ENCODE measurements at places on chromosomes 5 and 9.
A peak's percentile ranks its signal among the peaks of the same experiment; 100 is the strongest.

DNA sequence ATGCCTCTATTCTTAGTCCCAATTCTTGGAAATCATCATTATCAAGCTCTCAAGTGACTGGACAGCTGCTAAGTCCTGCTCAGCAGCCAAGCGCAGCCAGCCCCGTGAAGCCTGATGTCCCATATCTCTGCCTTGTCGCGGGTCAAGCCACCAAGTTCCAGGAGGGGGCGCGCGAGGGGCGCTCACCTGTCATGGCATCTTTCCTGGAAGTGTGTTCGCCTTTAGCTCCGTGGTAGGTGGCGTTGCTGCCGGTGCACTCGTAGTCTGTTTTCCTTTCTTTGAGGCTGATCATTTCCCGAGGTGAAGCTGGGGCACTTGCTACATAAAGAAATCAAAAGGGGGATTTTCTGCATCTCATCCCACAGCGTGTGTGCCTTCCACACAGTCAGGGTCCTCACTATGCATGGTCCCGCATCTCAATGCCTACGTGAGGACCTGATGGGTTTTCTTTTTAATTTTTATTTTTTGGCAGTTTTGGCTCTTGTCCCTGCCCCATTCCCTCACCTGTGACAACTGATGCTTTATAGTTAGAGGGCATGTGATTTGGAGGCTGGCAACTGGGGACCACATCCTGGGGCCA is 227.0 kb upstream of the DAP start:
- DNase-seq: no peak

DNA sequence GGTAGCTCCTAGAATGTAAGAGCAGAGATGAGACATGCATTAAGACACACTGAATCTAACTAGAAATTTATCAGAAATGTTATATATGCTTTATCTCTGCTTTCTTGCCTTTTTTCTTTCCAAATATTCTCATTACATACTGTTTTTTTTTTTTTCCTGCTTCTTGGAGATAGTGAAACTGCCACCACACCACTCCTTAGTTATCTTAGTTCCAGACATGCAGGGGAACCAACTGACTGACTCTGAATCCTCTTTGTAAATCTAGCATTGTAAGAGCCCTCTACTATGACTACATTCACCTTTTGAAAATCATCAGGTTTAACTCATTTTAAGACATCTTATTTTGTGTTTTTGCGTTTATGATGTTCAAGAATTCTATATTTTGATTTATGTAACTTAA is 181.3 kb upstream of the ST8SIA4 start:
- no peak for DNase-seq

DNA sequence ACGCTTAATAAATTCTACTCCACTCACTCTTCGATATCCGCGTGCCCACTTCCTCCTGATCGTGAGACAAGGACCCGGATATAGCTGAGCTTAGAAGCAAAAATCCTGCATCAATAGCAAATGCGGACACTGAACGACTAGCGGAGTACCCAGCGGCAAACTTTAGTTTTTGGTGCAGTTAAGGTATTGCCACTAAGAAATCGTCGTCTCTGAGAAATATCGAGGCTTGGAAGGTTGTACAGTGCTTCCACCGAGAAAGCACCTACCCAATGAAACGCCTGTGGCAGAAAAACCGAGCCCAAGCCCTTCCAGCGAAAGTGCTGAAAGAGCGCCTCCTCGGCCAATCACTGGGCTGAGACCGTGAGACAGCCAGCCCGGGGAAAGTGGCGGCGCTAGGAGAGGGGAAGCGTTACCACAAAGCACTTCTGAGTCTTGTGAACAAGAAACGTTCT is 32.2 kb downstream of the ANXA2R start:
- peak; percentile 72 for DNase-seq

DNA sequence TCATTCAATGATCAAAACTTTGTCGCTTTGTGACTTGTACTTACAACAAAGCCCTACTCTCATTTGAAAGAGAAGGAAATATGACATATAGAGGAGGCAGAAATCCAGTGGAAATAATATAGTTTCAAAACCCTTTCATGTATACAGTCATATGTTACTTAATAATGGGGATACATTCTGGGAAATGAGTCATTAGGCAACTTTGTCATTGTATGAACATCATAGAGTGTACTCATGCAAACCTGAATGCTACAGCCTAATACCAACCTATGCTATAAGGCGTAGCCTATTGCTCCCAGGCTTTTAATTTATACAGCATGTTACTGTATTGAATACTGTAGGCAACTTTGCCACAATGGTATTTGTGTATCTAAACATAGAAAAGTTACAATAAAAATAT is 69.0 kb upstream of the SMC2 start:
- DNase-seq: no peak

- peak; percentile 83 for DNase-seq
Measured at GRCh38 chr5:39648848-39649227, 224.1 kb upstream of the DAB2 start.

- DNase-seq: no peak
Measured at GRCh38 chr5:139831624-139832023, 36.0 kb downstream of the PSD2 start.

DNA sequence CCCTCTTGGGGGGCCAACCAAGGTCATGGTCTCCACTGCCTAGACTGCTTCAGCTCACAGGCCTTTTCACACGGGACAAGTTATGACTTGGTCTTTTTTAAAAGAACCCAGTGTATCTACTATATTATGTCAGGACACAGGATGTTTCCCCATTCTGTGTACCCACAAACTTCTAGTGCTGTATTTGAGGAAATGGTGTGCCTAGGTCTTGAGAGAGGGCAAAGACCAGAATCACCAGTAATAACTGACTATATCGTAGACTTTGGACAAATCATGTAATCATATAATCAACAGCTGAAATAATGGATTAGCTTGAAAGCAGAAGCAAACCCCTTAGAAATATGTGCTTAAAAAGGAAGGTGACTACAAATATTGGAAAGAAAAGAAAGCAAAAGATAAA is 133.3 kb downstream of the ARL15 start:
- DNase-seq: no peak

GRCh38 chr5:135560858-135561257 is 17.9 kb downstream of the CXCL14 start:
- DNase-seq: peak; percentile 84

GRCh38 chr5:143037071-143037470 is 266.9 kb downstream of the ARHGAP26 start:
- DNase-seq: peak; percentile 81

DNA sequence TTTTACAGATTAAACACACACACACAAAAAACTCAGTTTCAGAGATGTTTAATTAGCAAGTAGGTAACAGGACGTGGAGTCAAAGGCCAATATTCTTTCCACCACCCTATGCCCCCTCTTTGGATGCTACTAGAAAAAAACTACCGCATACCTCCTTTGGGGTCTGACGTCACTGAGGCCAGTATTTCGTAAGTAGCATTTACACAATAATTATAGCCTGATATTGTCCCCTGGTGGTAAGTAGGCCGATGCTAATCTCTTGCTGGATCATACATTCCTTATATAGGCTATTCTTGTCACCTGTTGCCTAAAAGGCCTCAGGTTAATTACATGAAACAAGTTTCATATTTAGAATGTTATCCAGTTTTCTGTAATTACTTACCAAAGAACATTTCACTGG is 21.0 kb upstream of the SMARCA2 start:
- DNase-seq: no peak

DNA sequence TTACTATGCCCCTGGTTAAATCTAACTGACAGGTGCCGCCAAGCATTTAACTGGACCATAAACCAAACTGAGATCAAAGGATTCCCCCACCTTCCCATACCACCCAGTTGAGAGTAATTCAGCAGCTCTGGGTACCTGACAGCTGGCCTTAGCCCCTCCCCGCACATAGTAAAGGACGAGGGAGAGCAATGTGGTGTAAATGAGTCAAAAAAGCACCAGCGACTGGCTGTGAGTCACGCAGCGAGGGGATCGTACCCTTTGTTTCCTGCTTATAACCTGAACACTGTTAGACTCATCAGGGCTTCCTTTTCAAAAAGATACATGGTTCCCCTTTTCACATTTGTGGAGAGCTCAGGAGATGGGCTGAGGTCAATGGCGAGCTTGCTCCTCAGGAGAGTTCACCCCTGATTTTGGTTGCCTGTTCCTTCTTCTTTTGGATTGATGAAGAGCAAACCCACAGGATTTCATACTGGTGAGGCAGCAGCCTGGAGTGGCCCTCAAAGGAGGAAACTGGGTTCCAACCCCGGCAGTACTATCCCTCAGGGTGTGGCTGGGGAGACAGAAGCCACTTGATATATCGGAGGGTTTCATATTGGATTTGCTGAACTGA is 71.5 kb downstream of the ANKRD33B start:
- peak; percentile 91 for DNase-seq

GRCh38 chr9:37989701-37990100 is 79.3 kb downstream of the SHB start:
- no peak for DNase-seq

DNA sequence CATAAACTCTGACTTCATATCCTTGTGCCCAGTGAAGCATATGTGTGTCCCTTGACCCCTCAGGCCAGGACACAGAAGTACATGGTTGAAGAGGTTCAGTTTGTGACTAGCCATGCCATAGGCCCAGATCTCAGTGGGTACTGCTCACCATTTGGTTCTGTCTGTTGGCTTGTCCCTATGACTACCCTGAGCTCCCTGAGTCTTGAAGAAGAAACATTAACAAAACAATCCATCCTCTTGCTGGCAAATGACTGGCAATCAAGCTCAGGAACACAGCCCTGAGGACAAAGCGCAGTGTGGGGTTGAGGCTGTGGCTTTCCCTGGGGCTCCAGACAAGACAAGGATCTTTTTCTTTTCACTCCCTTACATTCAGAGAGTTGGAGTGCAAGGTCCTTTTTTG is 46.3 kb downstream of the TNFAIP8 start:
- no peak for DNase-seq

DNA sequence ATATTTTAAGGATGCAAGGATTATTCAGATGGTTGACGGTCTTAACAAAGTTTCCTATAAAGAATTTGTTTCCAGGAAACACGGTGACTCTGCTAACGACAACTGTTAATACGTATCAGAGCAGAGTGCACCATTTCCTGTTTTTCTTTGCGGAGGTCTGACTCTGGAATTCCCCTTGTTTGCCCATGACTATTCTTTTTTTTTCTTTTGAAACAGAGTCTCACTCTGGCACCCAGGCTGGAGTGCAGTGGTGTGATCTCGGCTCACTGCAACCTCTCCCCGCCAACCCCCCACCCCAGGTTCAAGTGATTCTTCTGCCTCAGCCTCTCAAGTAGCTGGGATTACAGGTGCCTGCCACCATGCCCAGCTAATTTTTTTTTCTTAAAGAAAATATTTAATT is 115.9 kb downstream of the CDC42SE2 start:
- DNase-seq: peak; percentile 91

DNA sequence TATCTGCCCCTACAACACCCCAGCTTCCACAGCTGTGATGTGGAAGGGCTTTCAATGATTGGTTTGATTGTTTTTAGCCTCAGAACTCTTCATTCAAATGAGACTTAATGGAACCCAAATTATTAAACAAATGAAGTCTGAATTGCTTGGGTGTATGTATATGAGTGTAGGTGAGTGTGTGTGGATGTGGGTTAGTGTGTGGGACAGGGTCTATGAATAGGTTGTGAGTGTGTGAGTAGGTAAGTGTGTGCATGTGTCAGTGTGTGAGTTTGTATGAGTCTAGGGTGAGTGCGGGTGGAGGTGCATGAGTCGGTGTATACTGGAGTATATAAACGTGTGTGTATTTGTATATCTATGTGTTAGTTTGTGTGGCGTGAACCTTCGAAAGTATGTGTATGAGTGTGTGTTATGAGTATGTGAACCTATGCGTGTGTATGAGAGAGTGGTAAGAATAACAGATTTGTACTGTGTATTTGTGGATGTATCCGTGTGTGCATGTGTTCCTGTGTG is 26.9 kb downstream of the COL15A1 start:
- DNase-seq: no peak

DNA sequence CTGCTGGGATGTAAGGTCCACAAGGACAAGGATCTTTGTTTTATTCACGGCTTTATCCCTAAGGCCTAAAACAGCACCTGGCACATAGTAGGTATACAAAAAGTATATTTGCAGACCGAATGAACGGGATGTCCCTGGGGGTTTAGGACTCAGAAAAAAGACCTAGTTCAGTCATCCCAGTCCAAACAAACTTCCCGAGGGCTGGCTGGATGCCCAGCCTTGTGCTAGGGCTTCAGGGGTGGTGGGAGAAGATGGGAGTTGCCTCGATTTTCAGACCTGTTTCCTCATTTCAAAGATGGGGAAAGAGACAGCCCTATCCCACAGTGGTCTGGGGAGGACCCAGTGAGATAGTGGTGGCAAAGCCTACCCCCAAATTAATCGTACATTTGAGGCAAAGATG is 3.0 kb upstream of the PROB1 start:
- no peak for DNase-seq

DNA sequence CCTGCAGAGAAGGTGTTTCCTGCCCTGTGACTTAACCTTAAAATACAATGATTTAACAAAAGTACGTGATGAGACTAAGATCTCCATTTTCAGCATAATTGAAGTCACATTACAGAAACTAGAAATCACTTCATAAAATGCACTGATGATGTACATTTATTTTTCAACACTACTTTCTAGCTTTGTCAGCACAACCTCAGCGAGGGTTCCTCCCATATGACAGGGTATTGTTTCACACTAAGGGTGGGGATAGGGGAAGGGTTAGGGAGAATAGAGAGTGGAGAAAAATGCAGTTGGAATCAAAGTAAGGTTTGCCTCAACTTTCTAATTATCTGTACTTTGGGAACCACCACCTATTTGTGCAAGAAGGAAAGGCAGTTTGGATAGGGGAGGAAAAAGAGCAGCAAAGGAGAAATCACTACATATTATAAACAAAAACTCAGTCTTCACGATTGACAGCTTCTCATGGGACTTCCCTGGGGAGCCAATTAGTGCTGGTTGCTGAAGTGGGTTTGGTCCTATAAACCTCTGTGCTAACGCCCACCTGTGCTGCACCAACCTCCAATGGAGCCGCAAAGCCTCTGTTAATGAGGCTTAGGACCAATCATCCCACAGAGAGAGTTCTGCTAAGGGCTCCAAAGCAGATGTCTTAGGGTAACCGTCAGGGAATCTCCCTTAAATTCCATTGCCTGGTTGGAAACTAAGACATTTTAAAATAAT is 369.2 kb upstream of the PDE4D start:
- no peak for DNase-seq

DNA sequence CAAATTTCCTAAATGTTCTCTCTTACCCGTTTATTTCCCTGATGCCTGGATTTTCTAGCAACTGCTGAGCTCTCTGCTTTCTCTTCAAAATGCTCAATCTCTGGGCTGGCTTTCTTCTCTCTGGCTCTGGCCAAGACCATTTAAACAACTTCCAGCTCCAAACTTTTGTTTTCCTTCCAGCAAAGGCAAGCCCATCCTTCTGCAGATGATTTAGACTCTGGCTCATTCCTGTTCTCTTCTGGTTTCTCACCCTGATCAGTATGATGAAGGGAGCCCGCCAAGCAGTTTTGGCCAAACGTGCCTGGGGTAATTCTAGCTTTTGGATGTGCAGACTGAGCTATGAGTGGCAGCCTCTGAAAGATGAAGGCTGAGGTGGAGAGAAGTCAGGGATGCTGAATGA is 78.1 kb downstream of the HSPA4 start:
- no peak for DNase-seq

- no peak for DNase-seq
Measured at GRCh38 chr9:133916159-133916541, 76.0 kb downstream of the VAV2 start.
